ENCODE measurements at places on chromosomes 12 and 14.

GRCh38 chr12:58252914-58253313 is 311.5 kb downstream of the ATP23 start:
- no peaks in the 10 kb centered on the region for H3K27me3 ChIP-seq
- no peaks in the 10 kb centered on the region for H3K36me3 ChIP-seq
- H3K4me3 ChIP-seq: no peak overlapping the region
- no peak for DNase-seq
- no peaks in the 10 kb centered on the region for H3K4me1 ChIP-seq

DNA sequence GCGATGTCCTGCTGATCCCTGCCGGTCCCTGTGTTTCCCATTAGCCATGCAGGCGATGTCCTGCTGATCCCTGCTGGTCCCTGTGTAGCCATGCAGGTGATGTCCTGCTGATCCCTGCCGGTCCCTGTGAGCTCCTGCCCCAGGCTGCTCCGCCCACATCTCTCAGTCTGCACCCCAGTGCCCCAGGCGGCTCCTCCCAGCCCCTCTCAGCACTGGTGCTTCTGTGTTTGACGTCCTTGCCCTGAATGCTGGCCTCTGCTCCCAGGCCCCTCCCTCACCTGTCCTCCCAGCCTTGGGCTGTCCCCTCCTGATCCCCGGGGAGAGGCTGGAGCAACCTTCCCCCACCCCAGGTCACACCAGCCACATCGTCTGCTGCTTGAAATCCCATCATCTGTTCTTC is 41.4 kb upstream of the TEX22 start:
- peaks cover 6% of the 10 kb centered on the region for H3K36me3 ChIP-seq
- H3K4me1 ChIP-seq: no peaks in the 10 kb centered on the region
- no peaks in the 10 kb centered on the region for H3K27me3 ChIP-seq
- no peak overlapping the region for H3K4me3 ChIP-seq

- no peaks in the 10 kb centered on the region for H3K36me3 ChIP-seq
- no peak overlapping the region for H3K4me3 ChIP-seq
- H3K27ac ChIP-seq: no peak overlapping the region
- no peaks in the 10 kb centered on the region for H3K4me1 ChIP-seq
Observed at GRCh38 chr12:118709946-118710345, 271.4 kb upstream of the SRRM4 start.

- no peaks in the 10 kb centered on the region for H3K27me3 ChIP-seq
- H3K36me3 ChIP-seq: peaks cover 4% of the 10 kb centered on the region
- no peak for DNase-seq
Observed at GRCh38 chr12:121511916-121512315, 68.9 kb downstream of the KDM2B start.

DNA sequence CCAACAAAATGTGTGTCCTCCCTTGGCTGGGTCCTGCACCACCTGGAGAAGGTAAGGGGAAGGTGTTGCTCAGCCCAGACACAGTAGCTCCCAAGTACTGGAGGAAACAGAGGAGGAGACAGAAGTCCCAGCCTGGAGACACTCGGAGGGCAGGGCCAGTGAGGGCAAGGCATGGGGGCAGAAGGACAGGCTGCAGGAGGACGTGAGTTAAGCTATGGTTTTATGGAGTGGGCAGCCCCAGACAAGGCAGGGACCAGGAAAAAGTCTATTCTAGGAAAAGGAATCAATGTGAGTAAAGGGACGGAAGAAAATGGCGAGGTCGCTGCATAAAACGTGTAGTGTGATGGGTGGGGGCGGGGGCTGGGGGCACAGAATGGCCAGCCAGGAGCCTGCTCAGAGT is 210.1 kb upstream of the DIO3 start:
- H3K4me1 ChIP-seq: no peaks in the 10 kb centered on the region
- H3K27me3 ChIP-seq: no peaks in the 10 kb centered on the region
- no peak for DNase-seq
- no peaks in the 10 kb centered on the region for H3K36me3 ChIP-seq
- no peak overlapping the region for H3K27ac ChIP-seq

- no peaks in the 10 kb centered on the region for H3K4me1 ChIP-seq
- no peak overlapping the region for H3K4me3 ChIP-seq
- no peaks in the 10 kb centered on the region for H3K36me3 ChIP-seq
- no peak for DNase-seq
- H3K27me3 ChIP-seq: no peaks in the 10 kb centered on the region
- no peak overlapping the region for H3K27ac ChIP-seq
Observed at GRCh38 chr12:107435520-107435919, 250.1 kb upstream of the PWP1 start.

DNA sequence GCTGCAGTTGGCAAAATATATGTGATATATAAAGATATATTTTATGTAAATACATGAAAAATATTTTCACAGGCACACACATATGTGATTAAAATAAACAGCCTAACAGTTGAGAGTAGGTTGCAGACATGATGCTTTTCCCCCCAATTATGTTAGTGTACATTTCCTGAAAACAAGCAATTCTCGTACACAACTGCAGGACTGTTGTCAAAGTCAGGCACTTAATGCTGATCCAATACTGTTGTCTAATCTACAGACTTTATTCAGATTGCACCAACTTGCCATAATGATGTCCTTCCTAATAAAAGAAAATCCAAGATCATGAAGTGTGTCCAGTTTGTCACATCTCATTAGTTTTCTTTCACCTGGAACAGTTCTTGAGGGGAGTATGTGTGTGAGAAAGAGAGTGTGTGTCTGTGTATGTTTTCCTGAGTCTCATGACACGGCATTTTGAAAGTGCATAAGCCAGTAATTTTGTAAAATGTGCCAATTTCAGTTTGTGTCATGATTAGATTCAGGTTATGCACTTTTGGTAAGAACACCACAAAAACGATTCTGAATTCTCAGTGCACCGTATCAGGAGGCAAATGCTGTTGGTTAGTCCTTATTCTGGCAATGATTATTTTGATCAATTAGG is 16.5 kb upstream of the SEL1L start:
- no peak overlapping the region for H3K4me3 ChIP-seq
- H3K27ac ChIP-seq: no peak overlapping the region
- no peaks in the 10 kb centered on the region for H3K36me3 ChIP-seq
- no peaks in the 10 kb centered on the region for H3K27me3 ChIP-seq
- no peak for DNase-seq
- no peaks in the 10 kb centered on the region for H3K4me1 ChIP-seq

- peaks cover 61% of the 10 kb centered on the region for H3K4me1 ChIP-seq
- no peaks in the 10 kb centered on the region for H3K36me3 ChIP-seq
- no peaks in the 10 kb centered on the region for H3K27me3 ChIP-seq
- H3K27ac ChIP-seq: peak overlapping the region; percentile 51
- DNase-seq: no peak
Observed at GRCh38 chr14:99755068-99755405, 38.2 kb upstream of the EML1 start.

DNA sequence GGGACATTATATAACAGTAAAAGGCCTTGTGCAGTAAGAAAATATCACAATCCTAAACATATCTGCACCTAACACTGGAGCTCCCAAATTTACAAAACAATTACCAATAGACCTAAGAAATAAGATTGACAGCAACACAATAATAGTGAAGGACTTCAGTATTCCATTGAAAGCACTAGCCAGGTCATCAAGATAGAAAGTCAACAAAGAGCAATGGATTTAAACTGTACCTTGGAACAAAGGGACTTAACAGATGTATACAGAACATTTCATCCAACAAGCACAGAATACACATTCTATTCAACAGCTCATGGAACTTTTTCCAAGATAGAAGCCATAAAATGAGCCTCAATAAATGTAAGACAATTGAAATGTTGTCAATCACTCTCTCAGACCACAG is 209.5 kb upstream of the ARHGAP5 start:
- no peak overlapping the region for H3K4me3 ChIP-seq
- no peaks in the 10 kb centered on the region for H3K4me1 ChIP-seq
- H3K27ac ChIP-seq: no peak overlapping the region
- DNase-seq: no peak
- no peaks in the 10 kb centered on the region for H3K36me3 ChIP-seq

GRCh38 chr12:75378354-75378753 is 12.5 kb upstream of the GLIPR1L2 start:
- H3K27me3 ChIP-seq: no peaks in the 10 kb centered on the region
- DNase-seq: no peak
- no peaks in the 10 kb centered on the region for H3K36me3 ChIP-seq

GRCh38 chr14:20794644-20795369 is 7.8 kb downstream of the RNASE1 start:
- H3K27me3 ChIP-seq: peaks cover 5% of the 10 kb centered on the region
- DNase-seq: no peak
- no peaks in the 10 kb centered on the region for H3K36me3 ChIP-seq
- H3K4me3 ChIP-seq: no peak overlapping the region
- no peak overlapping the region for H3K27ac ChIP-seq
- H3K4me1 ChIP-seq: no peaks in the 10 kb centered on the region

GRCh38 chr12:116990329-116990728 is 79.6 kb downstream of the FBXW8 start:
- H3K27me3 ChIP-seq: no peaks in the 10 kb centered on the region
- peaks cover 25% of the 10 kb centered on the region for H3K36me3 ChIP-seq
- no peaks in the 10 kb centered on the region for H3K4me1 ChIP-seq
- no peak for DNase-seq
- H3K4me3 ChIP-seq: no peak overlapping the region
- no peak overlapping the region for H3K27ac ChIP-seq

DNA sequence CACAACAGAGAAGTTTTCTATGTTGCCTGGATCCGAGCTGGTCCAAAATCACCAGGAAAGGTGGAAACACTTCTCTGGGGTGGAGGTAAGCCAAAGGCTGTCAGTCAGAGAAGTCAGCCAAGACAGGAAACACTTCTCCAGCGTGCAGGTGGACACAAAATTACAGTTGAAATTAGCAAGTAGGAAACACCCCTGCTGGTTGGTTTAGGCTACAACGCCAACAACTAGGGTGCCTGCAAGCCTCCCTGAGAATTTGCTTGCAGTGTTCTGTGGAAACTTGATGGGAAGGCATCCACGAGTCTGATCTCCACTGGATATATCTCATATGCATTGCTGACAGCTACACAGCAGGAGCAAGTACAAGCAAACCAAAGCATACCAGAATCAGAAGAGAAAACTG is 600.5 kb downstream of the RERGL start:
- H3K36me3 ChIP-seq: no peaks in the 10 kb centered on the region
- no peak for DNase-seq
- H3K4me3 ChIP-seq: no peak overlapping the region
- H3K27ac ChIP-seq: no peak overlapping the region

DNA sequence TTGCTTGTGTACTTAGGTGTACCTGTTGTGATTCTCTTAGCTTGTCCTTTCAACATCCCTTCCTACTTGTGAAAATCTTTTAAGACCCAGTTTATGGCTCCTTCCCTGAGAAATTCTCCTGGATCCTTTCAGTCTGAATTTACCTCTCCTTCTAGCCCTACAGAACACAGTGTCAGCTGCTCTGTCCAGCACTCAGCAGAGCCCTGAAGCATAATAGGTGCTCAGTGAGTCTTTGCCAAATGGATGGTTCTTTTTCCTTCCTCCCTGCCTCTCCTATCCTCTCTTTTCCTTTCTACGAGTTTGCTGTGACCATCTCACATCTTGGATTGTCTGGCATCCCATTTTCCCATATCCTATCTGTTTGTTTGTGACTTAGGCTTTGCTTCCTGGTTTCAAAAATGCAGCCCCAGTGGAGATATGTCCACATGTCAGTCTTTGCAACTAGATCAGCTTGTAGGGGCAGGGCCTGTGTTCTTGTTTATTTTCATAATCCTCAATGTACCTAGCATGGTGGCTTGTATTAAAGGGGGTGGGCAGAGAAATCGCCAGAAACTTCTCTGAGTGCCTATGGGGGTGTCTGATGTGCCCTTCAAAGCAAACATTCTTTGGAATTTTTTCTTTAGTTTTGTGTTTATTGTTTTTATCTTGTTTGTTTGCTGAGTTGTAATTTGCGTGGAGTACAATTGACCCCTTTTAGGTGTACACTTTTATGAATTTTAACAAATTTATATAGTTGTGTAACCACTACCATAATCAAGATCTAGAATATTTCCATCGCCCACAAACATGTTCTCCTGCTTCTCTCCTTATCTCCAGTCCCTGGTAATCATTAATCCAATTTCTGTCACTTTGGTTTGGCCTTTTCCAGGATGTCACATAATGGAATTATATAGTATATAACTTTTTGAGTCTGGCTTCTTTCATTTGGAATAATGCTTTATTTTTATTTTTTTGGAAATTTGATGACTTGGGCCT is 62.8 kb downstream of the SMOC1 start:
- H3K27me3 ChIP-seq: no peaks in the 10 kb centered on the region
- no peak for DNase-seq
- no peak overlapping the region for H3K27ac ChIP-seq
- H3K4me1 ChIP-seq: no peaks in the 10 kb centered on the region

- H3K4me1 ChIP-seq: no peaks in the 10 kb centered on the region
- no peak overlapping the region for H3K4me3 ChIP-seq
- peak; percentile 38 for DNase-seq
- peak overlapping the region; percentile 53 for H3K27ac ChIP-seq
Observed at GRCh38 chr12:122350141-122350848, 72.2 kb downstream of the CLIP1 start.

GRCh38 chr12:28683366-28683765 is 465.7 kb upstream of the FAR2 start:
- H3K4me3 ChIP-seq: no peak overlapping the region
- no peak for DNase-seq
- H3K4me1 ChIP-seq: no peaks in the 10 kb centered on the region
- H3K27me3 ChIP-seq: no peaks in the 10 kb centered on the region
- H3K36me3 ChIP-seq: no peaks in the 10 kb centered on the region

GRCh38 chr12:122908915-122909314 is 13.0 kb upstream of the VPS37B start:
- no peak overlapping the region for H3K4me3 ChIP-seq
- no peak for DNase-seq
- H3K27ac ChIP-seq: no peak overlapping the region
- H3K36me3 ChIP-seq: no peaks in the 10 kb centered on the region
- no peaks in the 10 kb centered on the region for H3K4me1 ChIP-seq

Data from tibial artery (tissue), 4 donors.